GM03348 (cell line): ENCODE measurements at places on chromosomes 3 and 15.
A peak's percentile ranks its signal among the peaks of the same experiment; 100 is the strongest.

DNA sequence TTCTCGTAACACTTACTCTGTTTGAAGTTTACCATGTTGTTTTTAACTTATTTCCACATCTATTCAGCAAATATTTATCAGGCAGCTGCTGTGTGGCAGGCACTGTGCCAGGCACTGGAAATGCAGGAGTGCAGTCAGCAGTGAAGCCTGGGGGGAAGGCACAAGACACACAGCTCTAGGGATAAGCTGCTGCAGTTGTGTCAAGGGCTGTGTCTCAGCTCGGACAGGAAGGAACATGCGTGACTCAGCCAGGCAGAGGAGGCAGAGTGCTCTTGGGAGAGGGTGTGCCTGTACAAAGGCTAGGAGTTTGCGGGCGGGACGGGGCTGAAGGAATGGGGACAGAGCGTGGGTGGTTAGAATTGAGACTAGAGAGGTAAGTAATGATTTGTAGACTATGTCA lies 24.7 kb downstream of the LYSMD4 start:
- peak; percentile 88 for DNase-seq

GRCh38 chr3:17806201-17806600 lies 63.8 kb upstream of the TBC1D5 start:
- no peak for DNase-seq

GRCh38 chr15:58490086-58490887 lies 58.5 kb downstream of the LIPC start:
- no peak for DNase-seq

DNA sequence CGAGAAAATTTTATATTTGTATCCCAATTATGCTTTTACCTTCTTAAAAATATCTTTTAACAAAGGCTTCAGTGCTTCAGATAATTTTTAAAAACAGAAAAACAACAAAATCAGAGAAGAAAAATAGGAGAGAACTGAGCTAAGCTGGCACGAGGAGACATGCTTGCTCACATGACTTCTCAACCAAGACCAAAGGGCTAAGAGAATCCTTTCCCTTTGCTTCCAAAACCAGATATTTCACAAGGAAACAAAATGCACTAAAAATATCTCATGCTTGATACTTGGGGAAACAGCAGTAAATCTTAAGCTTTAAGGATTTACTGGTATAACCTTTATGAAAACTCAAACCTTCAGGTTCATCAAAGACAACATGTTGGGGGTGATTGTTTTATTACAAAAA lies 58.4 kb downstream of the CAPN7 start:
- peak; percentile 26 for DNase-seq

GRCh38 chr3:73453666-73454065 lies 171.1 kb downstream of the PDZRN3 start:
- peak; percentile 28 for DNase-seq

GRCh38 chr3:4758957-4759656 lies 220.1 kb upstream of the BHLHE40 start:
- no peak for DNase-seq

GRCh38 chr3:191353022-191353777 lies 22.9 kb upstream of the UTS2B start:
- DNase-seq: no peak

- no peak for DNase-seq
Measured at GRCh38 chr15:96333131-96334016, 2.9 kb downstream of the NR2F2 start.

DNA sequence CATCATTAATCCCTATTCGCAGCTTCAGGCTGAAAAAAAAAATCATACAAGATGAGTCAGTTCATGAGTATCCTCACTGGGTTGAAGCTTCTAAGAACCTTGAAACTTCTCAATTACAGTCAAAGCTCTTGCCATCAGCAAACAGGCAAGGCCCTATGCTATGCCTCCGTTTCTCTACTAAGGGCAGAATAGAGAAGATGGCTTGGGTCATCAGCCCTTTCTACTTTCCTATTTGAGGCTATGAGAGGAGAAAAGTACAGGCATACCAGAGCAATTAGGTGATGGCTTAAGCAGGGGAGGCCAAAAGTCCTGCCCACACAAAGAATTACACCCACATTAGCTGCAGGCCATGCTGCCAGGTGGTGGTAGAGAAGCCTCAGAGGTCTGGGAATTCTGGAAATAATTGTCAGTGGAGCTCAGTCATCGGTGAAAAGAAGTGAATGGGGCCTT lies 89.0 kb downstream of the MRPL46 start:
- peak; percentile 30 for DNase-seq

GRCh38 chr3:125715651-125716050 lies 120.4 kb upstream of the OSBPL11 start:
- no peak for DNase-seq

- no peak for DNase-seq
Measured at GRCh38 chr3:19769694-19770093, 164.3 kb downstream of the EFHB start.

DNA sequence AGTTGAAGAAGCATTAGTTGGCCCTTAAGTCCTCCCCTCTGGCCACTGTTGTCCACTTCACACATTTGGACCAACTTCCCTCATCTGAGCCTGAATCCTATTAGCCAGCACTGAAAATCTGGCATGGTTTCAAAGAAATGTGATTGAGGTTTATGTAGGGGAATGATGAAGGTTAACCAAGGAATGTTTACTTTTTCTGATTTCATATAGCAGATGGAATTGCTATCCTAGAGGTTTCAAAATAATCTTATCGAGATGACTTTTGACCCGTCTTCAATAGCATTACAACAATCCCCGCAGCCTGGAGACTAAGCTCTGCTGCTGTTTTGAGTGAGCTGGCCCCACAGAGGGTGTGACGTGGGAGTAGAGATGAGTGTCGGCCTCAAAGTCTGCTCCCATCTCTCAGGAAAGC lies 200.8 kb upstream of the IL12A start:
- DNase-seq: no peak

GRCh38 chr3:152811974-152812760 lies 22.8 kb upstream of the P2RY1 start:
- DNase-seq: no peak

DNA sequence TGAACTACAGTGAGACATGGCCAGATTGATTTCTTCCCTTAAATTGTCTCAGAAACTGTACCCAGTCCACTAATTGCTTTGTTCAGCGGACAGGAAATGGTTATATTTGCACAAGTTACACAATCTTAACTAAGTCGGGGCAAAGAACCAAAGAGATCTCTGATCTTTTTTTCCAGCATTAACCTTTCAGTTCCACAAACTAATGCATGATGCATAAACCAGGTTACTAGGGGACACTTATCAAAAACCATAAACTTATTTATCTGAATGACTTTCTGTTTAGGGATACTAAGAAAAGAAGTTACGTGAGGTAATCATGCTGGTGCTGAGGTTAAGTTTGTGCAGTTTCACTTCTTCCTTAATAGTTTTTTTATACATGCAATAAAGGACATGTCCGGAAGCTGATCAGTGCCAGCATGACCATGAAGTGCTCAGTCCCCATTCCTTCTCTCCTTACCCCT lies 22.4 kb downstream of the FNDC3B start:
- DNase-seq: no peak

GRCh38 chr15:37028625-37029296 lies 71.6 kb downstream of the MEIS2 start:
- DNase-seq: peak; percentile 67

- peak; percentile 26 for DNase-seq
Measured at GRCh38 chr3:194487289-194488054, 670 bp upstream of the ATP13A3 start.

DNA sequence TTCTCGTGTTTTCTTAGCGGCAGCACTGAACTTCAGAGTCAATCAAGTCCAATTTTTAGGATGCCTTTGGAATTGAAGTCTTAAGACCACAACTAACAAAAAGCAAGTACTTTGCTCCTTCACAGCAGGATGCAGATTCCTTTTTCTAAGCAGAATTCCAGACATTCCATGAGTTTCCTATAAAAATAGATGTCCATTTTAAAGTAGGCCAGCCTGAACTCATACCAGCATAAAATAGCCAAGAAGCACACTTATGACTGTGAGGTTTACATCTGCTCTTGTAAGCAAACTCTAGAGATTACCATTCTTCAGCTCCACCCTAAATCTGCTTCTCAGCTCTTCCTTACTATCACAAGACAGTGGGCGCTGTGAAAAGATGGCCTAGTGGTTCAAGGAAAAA lies 85.8 kb downstream of the THBS1 start:
- DNase-seq: peak; percentile 29

DNA sequence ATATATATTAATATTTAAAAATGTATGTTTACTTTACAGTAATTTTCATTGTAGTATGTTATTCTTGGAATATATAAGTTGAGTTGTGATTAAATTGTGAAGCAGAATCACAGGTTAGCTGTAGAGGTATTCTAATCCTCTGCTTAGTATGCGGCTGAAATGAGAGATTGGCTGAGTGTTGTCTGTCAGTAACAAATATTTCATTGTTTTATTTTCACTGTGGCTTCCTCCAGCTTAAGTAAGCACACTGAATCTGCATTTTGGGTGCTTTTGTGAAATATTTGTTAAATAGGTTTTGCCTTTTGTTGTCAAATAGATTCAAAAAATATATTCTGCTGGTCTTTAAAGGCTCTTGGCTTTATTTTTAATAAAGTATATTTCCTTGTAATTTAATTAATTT lies 357.5 kb downstream of the CADM2 start:
- no peak for DNase-seq

DNA sequence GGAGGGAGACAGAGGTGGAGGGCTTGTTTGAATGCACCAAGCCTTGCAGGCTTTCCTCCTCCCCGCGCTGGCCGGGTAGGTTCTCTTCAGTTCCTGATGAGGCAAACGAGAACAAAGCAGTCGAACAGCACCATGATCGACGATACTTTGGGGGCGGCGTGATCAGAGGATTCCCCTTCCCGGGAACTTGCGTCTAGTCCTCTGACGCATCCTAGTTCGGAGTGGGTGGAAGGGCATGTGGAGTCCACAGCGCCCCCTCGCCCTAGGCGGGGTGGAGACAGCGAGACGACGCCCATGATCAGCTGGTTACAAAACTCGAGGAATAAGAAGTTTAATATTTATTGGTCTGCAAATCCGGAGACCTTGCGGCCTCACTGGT lies 452 bp upstream of the SV2B start:
- DNase-seq: peak; percentile 39

DNA sequence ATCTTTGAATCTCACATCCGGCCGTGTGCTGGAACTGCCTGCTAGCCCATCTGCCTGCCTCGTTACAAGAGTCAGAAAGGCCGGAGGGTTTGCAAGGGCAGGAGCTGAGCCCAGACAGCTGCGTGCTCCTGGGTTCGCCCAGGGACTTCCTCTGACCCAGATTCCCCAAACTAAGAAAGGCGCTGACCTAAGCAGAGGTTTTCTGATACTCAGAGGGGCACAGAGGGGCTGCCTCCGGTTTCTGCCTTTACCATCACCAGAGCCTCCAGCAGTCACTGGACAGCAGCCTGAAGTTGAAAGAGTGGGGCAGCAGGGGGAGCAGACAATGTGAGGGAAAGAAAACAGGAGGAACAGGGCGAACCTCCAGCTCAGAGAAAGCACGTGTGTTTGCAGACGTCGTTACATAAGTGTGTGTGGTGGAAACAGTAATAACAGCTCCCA lies 33.4 kb upstream of the RAD18 start:
- DNase-seq: peak; percentile 76

DNA sequence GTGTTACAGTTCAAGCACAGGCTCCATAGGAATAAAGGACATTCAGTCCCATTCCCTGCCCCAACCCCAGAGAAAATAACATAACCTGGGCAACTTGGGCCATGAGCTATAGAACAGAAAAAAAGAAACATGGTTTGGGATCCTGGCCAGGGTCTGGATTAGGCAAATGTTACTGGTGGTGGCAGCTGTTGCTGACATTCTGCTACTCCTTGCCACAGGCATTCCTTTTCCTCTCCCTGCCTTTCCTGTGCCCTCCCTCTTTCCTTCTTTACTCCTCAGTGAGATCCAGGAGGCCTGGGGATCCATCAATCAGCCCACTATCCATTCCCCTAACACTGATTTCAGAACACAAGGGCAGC lies 129.1 kb downstream of the NTRK3 start:
- peak; percentile 30 for DNase-seq

GRCh38 chr15:80580536-80581260 lies 114.4 kb upstream of the ABHD17C start:
- DNase-seq: no peak

DNA sequence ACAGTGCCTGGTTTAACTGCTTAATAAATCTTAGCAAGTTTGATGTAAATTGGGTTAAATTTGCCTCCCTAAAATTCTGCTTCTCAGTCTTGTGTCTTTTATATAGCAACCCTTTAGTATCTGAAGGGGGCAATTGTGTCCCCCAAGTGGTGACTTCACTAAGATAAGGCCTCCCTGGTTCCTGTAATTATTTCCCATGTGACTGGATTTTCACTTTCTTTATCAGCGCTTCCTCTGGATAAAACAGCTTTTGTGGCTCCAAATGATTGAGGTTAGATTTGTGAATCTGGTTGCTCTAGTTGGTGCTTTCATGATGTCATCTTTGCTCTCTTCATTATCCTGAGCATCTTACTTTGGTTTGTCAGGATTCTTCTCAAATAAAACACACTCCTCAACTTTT lies 334.3 kb upstream of the CTDSPL start:
- no peak for DNase-seq

DNA sequence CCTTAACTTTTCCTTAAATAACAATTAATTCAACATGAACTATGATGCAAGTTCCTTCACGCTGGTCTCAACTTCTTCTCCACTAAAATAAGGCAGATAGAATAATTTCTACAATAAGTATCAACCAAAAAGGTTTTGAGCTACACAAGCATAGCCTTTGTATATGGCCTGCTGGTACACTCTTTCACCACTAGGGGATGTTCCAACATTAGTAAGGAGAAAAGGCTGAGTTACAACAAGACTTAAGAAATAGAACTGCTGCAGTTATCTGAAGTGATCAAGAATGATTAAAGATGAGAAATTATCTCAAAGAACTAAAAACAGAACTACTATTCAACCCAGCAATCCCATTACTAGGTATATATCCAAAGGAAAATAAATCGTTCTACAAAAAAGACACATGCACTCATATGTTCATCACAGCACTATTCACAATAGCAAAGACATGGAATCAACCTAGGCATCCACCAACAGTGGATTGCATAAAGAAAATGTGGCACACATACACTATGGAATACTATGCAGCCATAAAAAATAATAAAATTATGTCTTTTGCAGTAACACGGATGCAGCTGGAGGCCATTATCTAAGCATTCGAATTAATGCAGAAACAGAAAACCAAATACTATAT lies 14.4 kb downstream of the ATP13A3 start:
- DNase-seq: peak; percentile 56

- no peak for DNase-seq
Measured at GRCh38 chr15:22947101-22948000, 32.8 kb downstream of the CYFIP1 start.

DNA sequence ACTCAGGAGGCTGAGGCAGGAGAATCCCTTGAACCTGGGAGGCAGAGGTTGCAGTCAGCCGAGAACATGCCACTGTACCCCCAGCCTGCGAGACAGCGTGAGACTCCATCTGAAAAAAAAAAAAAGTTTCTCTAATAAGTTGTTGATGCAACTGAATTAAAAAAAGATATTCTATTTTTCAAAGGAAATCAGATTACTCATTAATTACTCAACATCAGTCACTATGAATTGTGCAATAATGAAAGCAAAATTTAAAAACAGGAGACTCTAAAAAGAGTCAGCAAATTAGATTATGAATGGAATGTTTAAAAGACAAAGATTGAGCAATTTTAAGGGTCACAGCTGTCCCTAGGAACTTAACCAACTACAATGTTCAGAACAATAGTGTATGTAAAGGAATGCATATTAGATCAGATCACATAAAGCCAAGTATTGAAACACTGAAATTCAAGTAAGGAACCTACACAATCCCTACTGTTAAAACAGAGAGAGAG lies 60.2 kb upstream of the SLC4A7 start:
- DNase-seq: peak; percentile 55
